Hepatocyte (in vitro differentiated cells): ENCODE measurements at places on chromosomes 4 and X. TPM values are rescaled to one million over a fixed set of nuclear protein-coding genes. Genes with fewer than 3 reads are reported as not detected.

CFI gene
- total RNA-seq = 162 and 163 TPM in 2 replicates

GTPBP6 gene
- total RNA-seq = 39.6 and 40.7 TPM in 2 replicates

OPN1MW2 gene
- total RNA-seq = not detected in 2 replicates

SH3BP2 gene
- total RNA-seq = 15.0 and 25.7 TPM in 2 replicates

SERPINA7 gene
- total RNA-seq = 42.9 and 43.1 TPM in 2 replicates

GRCh38 chr4:73759357-73759756 is 19.0 kb downstream of the CXCL8 start:
- H3K4me1 ChIP-seq = no peaks in the 10 kb centered on the region
- H3K36me3 ChIP-seq = no peaks in the 10 kb centered on the region
- no peak for DNase-seq
- no peaks in the 10 kb centered on the region for H3K27me3 ChIP-seq

GRCh38 chr4:83885256-83886182 is 349.6 kb downstream of the GPAT3 start:
- DNase-seq = no peak
- no peaks in the 10 kb centered on the region for H3K4me1 ChIP-seq
- H3K27me3 ChIP-seq = no peaks in the 10 kb centered on the region

DNA sequence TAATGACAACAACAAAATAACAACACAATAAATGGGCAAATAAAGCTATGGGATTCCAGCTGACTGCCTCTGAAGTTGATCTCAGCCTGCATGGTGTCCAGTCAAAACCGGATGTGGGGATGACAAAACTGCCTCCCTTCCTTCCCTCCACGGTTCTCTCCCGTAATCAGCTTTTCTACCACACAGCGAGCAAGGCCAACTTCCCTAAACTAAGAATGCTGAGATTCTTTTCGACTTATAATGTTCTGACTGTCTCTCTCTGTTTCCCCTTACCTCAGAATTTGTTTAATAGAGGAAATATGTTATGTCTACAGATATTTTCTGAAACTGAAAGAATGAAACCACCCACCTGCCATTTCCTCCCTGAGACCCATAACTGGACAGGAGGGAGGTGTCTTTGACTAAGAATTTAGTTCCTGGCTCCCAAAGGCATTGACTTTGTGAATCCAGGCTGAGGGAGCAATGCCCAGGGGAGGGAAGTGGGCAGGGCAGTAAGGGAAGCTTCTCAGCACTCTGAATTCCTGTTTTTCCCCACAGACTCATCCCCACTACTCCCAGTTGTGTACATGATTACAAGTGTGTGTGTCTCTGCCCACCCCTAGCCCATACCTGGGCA is 1.0 kb upstream of the TLR1 start:
- H3K4me3 ChIP-seq = no peak overlapping the region
- DNase-seq = no peak
- H3K36me3 ChIP-seq = no peaks in the 10 kb centered on the region
- peaks cover 7% of the 10 kb centered on the region for H3K4me1 ChIP-seq
- no peak overlapping the region for H3K27ac ChIP-seq
- no peaks in the 10 kb centered on the region for H3K27me3 ChIP-seq

GRCh38 chrX:69759921-69760625 is 144.2 kb downstream of the EDA start:
- no peaks in the 10 kb centered on the region for H3K36me3 ChIP-seq
- no peaks in the 10 kb centered on the region for H3K4me1 ChIP-seq
- no peak overlapping the region for H3K4me3 ChIP-seq
- no peaks in the 10 kb centered on the region for H3K27me3 ChIP-seq

GRCh38 chr4:185738038-185738552 is 73.9 kb downstream of the SORBS2 start:
- no peak for DNase-seq
- H3K4me1 ChIP-seq = no peaks in the 10 kb centered on the region
- no peaks in the 10 kb centered on the region for H3K36me3 ChIP-seq
- no peaks in the 10 kb centered on the region for H3K27me3 ChIP-seq
